ENCODE measurements at places on chromosomes 4 and X.

DNA sequence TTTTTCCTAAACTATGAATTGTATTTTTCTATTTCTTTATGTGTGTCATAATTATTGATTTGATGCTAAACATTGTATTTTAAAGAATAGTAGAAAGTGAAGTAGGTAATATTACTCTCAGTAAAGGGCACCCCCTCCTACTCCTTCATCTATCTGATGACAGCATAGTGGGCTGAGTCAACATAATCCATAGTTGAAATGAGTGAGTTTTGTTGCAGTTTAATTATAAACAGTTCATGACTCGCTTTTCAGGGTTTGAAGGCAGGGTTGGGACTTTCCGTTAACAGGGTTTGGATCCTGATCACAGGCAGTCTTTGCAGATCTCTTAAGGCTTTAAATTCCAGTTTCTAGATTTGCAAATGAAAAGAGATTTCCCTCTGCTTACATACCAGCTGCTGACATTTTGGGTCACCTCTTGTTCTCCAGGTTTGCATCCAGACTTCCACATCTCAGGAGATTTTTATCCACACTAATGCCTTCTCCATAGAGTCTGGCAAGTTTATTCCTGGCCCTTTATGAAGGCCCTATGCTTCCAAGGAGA lies 54.0 kb upstream of the TACR3 start:
- DNase-seq: no peak

- no peak for DNase-seq
These were observed 47.4 kb downstream of the FGF2 start for GRCh38 chr4:122873821-122874593.

DNA sequence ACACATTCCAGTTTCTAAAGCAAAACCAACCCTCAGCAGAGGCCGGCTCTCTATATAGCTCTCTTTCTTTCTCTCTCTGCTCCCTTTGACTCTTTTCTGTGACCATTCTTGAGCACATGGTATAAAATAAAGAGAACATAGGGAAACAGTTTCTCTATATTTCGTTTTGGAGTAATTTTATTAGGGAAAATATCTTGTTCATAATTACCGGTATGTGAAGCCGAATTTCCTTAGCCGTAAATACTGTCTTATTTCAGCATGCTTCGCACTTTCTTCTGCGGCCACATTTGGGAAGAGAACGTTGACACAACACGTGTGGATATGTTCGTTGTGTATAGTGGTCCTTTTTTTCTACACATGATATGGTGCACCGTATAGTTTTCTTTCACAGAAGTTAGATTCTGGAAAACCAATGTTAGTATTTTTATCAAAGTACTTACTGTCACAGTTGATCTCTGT lies 4.9 kb upstream of the LEF1 start:
- DNase-seq: no peak

- DNase-seq: no peak
These were observed 658.2 kb downstream of the KLHL13 start for GRCh38 chrX:117458243-117458968.

DNA sequence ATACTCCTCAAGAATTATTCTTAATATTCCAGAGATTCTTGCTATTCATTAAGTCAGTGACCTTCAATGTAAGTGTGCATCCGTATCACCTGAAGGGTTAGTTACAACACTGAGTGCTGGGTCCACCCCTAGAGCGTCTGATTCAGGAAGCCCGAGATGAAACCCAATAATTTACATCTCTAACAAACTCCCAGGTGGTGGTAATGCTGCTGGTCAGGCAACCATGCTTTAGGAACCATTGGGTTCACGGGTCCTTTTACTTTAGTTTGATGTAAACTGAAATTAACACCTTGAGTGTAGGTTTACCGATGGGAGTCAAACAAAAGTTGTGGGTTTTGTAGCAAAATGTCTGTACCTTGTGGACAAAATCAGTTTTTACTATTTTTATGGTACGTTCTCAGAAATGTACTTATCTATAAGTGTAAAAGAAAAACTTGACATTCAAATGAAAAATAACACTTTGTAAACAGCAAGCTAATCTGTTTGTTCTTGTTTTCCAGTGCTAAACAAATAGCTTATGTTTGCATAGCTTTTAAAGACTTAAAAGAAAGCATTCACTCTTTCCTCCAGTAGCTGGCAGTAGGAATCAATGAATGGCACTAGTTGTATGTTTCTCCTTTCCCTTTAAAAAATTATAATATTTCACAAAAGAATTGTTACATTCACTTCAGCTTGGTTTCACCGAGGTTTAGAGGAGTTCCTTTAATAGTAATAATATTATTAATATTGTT lies 32.7 kb downstream of the ACE2 start:
- no peak for DNase-seq

GRCh38 chr4:161486461-161486860 lies 677.3 kb downstream of the FSTL5 start:
- no peak for DNase-seq

DNA sequence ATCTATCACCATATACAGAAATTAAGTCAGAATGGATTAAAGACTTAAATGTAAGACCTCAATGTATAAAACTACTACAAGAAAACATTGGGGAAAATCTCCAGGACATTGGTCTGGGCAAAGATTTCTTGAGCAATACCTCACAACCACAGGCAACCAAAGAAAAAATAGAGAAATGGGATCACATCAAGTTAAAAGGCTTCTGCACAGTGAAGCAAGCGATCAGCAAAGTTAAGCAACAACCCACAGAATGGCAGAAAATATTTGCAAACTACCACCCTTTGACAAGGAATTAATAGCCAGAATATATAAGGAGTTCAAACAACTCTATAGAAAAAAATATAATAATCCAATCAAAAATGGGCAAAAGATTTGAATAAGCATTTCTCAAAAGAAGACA lies 236.9 kb upstream of the EMCN start:
- DNase-seq: no peak

All from stimulated activated CD8-positive, alpha-beta memory T cell treated with anti-CD3 and anti-CD28 coated beads, Interleukin-4, amount 100 ng/mL, for 1 hour (primary cell).